ENCODE measurements at places on chromosomes 3 and 15. TPM values are rescaled to one million over a fixed set of nuclear protein-coding genes. Genes with fewer than 3 reads are reported as not detected.
A peak's percentile ranks its signal among the peaks of the same experiment; 100 is the strongest.

GRCh38 chr3:176787506-176787905 lies 409.8 kb downstream of the TBL1XR1 start:
- peak; percentile 35 for ATAC-seq

DNA sequence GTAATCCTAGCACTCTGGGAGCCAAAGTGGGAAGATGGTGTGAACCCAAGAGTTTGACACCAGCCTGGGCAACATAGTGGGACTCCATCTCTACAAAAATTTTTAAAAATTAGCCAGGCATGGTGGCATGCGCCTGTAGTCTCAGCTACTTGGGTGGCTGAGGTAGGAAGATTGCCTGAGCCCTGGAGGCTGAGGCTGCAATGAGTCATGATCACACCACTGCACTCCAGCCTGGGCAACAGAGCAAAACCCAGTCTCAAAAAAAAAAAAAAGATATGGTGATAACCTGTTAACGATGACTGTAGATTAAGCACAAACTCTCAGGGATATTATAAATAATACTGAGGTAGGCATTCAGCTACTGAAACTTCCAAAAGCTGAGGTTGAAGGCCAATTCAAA lies 107.5 kb downstream of the SLC49A4 start:
- peak; percentile 24 for ATAC-seq

GRCh38 chr3:11304175-11304574 lies 32.0 kb downstream of the ATG7 start:
- no peak for ATAC-seq

GRCh38 chr3:20905210-20905805 lies 719.3 kb upstream of the SGO1 start:
- ATAC-seq: no peak

DNA sequence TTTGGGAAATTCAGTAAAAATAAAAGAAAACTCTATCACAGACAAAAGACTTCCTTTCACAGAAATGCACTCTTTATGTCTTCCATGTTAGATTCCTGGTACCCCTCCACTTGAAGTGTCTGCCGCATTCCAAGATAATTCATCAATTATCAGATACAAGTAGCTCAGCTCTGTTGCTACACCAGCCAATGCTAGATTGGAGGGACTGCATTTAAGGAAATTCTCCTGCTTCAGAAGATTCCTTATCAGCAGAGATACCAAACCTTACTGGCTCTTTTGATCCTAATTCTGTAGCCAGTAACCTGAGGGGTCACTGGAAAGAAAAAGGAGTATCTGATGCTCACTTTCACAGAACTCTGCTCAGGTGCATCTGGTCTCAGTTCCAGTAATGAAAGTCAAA lies 63.9 kb downstream of the TM4SF4 start:
- no peak for ATAC-seq

DNA sequence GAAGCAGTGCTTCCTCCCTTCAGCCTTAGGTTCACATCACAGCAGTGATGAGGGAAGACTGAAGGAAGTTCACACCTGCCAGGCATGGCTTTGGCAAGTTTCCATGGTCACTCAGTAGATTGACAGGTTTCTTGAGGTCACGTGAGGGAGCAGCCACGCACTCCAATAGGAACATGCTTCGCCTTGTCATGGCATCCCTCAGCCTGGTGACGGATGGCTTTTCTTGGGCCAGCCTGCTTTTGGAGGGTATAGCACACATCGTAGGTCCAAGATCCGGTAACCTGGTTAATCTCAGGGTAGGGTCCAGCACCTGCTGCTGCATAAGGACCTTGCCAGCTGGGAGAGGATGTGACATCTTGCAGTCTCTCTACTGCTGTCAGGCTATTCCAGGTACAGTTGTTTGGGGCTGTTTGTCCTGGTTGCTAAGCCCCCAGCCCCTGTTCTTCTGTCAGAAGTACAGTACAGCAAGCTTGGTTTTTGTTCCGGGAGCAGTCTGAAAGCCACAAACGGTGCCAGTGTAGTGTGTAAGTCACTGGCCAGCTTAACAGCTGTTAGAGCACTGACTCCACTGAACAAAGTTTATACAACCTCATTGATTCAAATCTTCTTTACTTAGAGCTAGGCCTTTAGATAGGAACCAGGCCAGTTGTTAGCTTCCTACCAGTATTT lies 42.3 kb downstream of the PSMD6 start:
- ATAC-seq: no peak

DNA sequence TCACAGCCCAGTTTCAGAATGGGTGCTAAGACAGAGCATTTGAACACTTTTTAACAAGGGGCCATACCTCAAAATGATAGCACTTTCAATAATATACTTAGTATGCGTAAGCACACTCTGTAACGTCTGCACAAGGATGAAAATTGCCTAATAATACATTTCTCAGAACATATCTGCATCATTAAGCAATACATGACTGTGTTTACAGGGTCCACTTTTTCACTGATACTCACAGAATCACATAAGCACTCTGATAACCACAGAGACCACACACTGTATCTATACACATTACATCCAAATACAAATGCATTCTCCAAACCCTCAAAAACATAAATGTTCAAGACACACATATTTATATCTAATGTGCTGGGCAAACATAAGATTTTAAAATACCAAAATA lies 79.8 kb downstream of the NR1I2 start:
- no peak for ATAC-seq

DNA sequence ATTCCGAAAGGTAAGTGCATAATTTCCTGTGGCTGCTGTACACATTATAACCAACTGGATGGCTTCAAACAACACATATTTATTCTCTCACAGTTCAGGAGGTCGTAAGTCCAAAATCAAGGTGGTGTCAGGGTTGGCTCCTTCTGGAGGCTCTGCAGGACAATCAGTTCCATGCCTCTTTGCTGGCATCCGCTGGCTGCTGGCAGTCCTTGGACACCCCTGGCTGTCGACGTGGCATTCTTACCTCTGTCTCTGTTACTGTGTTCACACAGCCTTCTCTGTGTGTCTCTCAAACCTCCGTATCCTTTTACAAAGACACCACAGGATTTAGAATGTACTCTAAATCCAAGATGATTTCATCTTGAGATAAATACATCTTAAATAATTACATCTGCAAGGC lies 398.8 kb upstream of the ATP10A start:
- ATAC-seq: no peak

DNA sequence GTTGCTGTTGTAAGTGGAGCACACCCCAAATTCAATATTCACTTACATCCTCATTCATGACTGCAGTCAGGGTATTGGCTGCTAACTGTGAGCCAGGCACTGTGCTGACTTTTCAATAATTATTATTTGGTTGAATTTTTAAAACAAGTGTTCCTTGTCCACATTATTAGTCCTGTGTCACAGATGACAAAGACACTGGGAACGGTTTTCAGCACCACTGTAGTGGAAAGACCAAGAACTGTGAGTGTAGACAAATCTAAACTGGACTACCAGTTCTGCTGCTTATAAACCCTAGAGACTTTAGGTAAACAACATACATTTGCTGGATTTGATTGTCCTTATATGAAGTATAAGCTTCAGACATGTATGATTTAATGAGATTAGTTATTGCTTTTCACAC lies 197.7 kb upstream of the ROBO2 start:
- ATAC-seq: no peak

GRCh38 chr3:176928582-176928931 lies 268.7 kb downstream of the TBL1XR1 start:
- ATAC-seq: no peak

- ATAC-seq: no peak
These were observed 664.4 kb upstream of the CBLB start for GRCh38 chr3:106533093-106533787.

DNA sequence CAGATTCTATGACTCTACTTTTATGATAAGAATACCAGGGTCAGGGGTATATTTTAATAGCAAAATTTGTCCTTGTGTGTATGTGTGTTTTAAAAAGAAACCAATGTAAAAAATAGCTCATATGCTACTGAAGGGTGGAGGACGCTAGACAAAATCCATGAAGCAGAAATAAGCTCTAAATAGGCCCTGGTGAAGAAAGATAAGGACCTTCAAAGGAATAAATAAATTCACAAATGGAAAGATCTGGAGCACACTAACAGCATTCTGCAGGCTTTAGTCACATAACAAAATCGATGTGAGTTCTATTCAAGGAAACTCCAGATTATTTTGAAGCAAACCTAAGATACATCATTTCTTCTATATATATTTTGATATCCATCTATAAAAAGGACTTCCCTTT lies 27.2 kb upstream of the ATP11B start:
- no peak for ATAC-seq

- ATAC-seq: no peak
These were observed 24.8 kb downstream of the CACNA1D start for GRCh38 chr3:53519065-53519709.

DNA sequence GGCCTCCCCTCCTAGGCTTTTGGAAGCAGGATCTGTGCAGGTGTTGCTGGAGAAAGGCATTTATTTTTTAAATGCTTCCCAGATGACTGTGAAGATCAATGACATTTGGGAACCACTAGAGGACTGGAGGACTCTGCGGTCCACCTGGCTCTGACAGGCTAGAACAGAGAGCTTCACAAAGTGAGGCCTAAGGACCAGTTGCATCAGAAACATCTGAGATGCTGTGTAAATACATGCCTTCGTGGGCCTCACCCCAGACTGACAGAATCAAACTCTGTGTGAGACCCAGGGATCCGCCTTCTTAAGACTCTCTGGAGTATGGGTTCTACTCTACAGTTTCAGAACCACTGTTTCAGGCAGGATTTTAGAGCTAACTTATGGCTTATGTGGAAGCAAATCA lies 105.0 kb upstream of the ICE2 start:
- ATAC-seq: peak; percentile 51

DNA sequence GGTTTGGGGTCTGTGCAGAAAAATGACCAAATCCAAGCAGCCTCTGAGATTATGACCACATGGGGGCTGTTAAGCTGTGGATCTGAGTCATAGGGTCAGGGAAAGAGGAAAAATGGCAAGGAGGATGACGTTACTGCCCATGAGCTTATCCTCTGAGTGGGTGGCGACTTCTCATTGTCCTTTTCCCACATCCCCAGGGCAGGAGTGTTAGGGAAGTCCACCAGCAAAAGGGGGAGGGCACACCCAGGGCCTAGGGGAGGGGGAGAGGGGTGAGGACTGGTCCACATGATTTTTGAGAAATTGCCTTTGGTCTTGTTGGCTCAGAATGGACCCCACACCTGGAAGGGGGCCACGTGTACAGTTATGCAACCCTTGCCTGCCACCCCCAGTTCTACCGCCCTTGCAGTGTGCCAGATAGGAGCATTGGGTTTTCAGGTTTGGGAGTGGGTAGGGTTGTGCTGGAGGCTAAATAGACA lies 2.6 kb downstream of the CD276 start:
- ATAC-seq: no peak

DNA sequence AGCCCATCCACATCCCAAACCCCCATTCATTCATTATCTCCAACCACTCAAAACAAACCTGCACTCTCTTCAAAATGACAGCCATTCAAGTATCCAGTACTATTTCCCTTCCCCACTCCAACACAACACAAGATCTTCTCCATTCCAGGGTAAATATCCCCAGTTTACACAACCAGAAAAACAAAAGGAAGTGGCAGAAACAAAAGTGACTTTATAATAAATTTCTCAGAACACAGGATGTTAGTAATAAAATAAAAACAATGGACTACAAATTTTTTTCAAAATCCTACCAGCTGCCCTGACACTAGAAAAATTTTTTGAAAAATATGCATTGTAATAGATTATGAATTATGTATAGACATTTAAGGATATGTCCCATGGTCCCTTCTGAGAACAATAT lies 14.2 kb downstream of the CPA3 start:
- no peak for ATAC-seq

- ATAC-seq: peak; percentile 81
These were observed 124.9 kb upstream of the STRIT1 start for GRCh38 chr3:155418407-155418806.

- no peak for ATAC-seq
These were observed 20.1 kb downstream of the ALS2CL start for GRCh38 chr3:46673151-46674030.

DNA sequence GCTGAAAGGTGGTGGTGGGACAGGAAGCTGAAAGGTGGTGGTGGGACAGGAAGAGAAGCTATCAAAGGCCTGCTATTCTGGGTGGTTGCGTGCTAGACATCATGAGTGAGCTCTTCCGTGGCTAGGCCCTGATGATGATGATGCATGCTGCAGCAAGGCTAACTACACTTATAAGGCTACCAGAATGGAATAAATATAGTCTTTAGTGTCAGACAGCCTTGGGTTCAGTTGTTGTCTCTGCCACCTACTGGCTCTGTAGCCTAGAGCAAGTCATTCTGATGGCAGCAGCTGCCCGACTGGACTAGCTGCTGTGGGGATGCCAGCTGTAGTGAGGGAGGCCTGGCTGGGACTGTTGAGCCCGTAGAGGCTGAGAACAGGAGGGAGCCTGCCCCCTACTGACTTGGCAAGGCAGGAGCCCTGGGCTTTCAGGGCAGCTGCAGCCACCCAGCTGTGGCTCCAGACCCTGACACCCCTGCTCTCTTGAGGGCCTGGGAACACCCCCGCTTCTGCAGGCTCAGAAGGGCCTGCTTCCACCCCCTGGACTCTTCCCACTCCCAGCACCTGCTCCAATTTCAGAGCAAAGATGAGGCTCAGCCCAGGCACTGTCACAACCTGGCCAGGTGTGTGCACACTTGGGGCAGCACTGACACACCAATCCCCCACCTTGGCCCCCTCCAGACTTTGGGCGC lies 21.4 kb upstream of the ZBED2 start:
- no peak for ATAC-seq

- ATAC-seq: no peak
These were observed 221.4 kb downstream of the NR1D2 start for GRCh38 chr3:24166515-24166914.

GRCh38 chr3:112001526-112001925 lies 2.8 kb downstream of the TAGLN3 start:
- no peak for ATAC-seq

GRCh38 chr3:38967693-38967989 lies 84.1 kb downstream of the SCN11A start:
- ATAC-seq: no peak

GRCh38 chr3:74122281-74122680 lies 492.2 kb downstream of the CNTN3 start:
- ATAC-seq: no peak

GRCh38 chr3:94185753-94186152 lies 122.9 kb downstream of the NSUN3 start:
- ATAC-seq: no peak

- ATAC-seq: peak; percentile 64
These were observed 49.3 kb upstream of the TRPM1 start for GRCh38 chr15:31150732-31151231.

DNA sequence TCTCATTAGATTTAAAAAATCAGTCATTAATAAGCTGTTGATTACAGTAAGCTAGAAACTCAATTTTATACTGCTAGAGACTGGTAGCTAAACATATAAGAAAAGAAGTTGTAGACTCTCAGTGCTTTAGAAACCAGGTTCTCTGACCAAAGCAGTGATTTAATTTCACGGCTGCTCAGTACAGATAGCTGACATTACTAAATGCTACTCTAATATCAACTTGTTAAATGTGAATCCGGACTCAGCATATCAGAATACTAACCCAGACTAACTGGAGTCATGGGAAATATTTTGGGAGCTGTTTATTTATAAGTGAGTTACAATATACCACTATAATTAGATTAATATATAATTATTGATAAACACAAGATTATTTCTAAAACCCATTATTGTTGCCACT lies 80.4 kb downstream of the NEDD4 start:
- ATAC-seq: no peak

TPRG1 gene
- 1.5 TPM for total RNA-seq

COL6A6 gene
- total RNA-seq: 0.17 TPM

MLF1 gene
- 48.2 TPM for total RNA-seq

FEM1B gene
- 76.7 TPM for total RNA-seq

APOD gene
- total RNA-seq: not detected

FOXL2 gene
- 0.08 TPM for total RNA-seq

CPNE4 gene
- 4.8 TPM for total RNA-seq

CTXN2 gene
- total RNA-seq: not detected

IL17RD gene
- 11.5 TPM for total RNA-seq

SH3GL3 gene
- 9.9 TPM for total RNA-seq

LINGO1 gene
- total RNA-seq: 1.6 TPM

COL6A5 gene
- 0.22 TPM for total RNA-seq

THBS1 gene
- 32.4 TPM for total RNA-seq
